ENCODE measurements at places on chromosomes 2 and 18.

DNA sequence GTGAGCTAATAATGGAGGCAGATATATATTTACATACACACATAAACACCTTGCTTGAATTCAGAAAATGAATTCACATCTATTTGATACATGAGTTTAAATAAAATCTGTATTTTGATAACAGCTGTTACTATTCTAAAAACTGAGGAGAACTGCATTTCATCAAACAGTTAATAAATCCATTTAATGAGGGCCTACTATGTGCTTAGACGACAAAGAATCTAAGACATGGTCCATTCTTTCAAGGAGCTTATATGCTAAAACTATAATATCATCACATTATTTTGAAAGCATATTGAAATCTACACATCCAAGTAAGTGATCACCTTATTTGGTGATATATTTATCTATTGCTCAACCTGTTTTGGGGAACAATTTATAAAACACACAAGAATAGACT, 90.8 kb upstream of the ZFP36L2 start:
- DNase-seq = no peak

DNA sequence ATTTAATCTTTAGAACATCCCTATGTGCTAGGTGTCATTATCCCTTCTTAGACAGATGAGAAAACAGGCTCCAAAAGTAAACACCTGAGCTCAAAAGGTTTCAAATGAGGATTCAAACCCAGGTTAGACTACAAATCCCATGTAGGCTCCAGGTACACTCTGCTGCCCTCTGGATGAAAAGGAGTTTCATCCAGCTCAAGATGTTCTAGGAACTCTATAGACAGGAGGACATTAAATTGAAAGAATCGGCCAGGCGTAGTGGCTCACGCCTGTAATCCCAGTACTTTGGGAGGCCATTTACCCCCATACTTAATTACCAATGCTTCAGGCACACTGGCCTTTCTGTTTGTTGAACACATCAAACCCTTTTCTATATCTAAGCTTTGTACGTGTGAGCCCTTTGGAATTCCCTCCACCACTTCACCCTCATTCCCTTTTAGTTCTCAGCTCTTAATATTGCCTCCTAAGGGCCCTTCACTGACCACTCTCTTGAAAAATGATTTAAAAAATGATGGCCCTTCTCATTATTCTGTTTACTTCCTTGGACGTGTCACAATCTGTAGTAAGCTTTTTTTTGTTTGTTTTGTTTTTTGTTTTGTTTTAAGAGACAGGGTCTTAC, 10.7 kb downstream of the SLC25A12 start:
- no peak for DNase-seq

DNA sequence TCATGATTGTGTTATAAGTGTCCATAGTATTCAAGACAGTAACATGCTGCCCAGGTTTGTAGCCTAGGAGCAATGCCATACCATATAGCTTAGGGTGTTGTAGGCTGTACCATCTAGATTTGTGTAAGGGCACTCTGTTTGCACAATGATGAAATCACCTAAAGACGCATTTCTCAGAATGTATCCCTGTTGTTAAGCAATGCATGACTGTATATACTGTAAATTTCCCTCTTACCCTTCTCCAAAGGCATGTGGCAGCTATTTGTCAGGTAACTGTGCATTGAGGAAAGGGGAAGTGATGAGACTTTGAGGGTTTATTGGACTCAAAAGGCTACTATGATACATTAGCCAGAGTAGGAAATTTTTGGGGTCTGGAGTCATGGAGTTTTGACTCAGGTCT, 180.8 kb downstream of the VAPA start:
- no peak for DNase-seq

DNA sequence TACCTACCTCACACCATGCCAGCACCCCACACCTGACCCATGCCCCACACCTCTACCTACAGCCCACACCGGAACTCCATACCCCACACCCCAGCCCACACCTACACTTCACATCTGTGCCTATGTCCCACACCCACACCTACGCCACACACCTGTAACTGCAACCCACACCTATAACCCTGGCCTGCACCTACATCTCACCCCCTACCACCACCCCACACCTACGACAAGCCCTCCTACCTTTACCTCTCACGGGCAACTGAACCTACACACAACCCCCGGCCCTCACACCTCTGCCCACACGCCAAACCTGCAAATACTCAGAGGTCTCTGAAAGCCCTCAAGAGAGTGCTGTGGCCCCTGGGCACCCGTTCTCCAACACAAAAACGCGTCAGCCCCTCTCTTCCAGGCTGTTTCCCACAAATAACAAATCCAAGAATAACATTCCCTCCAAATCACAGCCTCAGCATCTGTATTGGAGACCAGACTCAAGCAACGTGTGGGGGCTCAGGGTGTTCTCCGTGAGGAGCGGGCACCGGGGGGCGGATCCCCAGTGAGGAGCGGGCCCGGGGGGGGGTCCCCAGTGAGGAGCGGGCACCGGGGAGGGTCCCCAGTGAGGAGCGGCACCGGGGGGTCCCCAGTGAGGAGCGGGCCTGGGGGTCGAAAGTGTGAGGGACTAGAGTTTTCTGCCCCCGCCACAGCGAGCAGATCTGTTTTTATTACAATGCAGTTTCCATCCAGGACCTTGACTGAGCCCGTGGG, 33.4 kb downstream of the SLC66A2 start:
- no peak for DNase-seq

GRCh38 chr18:32937066-32937465, 164.2 kb upstream of the KLHL14 start:
- DNase-seq = no peak

DNA sequence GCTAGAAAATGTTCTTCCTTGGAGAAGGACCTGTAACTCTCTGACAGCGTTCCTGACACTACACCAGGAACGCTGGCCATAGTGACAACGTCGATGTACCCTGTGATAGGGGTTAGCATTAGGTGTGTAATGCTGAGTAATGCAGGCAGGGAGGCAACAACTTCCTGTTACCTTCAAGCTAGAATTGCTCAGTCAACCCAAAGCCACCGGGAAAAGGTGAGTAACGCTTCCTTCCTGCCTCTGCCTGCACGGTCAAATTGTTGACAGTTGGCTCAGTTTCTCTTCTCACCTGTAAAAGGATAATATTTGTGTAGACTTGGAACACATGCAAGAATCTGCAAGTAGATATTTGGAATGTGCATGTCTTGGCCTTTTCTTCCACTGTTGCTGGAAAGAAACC, 12.7 kb downstream of the FAM110C start:
- DNase-seq = peak; percentile 47

DNA sequence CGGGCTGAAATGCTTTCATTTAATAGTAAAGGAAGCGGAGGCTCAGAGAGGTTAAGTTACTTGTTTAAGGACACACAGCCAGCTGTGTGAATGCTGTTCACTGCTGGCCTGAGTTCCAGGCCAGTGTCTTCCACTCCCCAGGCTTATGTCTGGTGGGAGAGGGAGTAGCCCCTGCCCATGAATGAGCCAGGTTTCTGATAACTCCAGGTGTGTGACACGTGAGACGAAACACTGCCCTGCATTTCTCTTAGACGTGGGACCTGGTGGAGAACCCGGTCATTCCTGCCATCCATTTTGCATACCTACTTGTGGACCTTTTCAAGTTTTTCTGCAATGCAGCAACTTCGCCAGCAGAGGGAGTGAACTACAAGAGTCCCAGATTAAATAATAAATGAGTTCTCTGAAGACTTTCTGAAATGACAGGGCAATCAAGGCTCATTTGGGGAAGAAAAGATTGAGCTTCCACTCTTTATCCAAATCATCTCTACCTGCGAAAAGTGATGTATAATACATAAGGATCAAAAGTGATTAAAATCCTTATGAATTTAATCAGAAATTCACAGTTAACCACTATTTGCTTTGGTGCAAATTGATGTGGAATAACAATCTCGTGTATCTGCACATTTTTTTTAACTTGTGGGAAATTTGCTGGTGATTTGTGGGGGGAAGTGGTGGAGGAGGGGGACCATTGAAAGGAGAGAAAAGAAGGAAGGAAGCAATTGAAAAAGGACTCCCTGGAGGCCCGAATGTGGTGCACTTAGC, 79.4 kb upstream of the ASB18 start:
- DNase-seq = peak; percentile 39

DNA sequence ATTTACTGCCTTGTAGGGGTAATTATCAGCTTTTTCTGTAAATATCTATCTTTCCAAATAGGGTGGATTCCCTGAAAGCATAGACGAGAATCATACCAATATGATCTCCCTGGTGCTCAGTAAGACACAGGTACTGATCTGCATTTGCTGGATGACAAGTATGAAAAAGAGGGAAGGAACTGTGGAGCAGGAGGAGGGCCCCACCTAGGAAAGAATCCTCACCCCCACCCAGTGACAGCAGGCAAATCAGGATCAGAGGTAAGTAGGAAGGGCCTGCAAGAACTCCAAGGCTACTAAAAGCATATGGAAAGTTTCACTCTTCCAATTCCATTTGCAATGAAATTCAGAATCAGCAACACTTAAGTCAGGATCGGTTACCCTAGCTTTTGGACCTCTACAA, 42.3 kb downstream of the METTL8 start:
- DNase-seq = no peak

- no peak for DNase-seq
Observed at GRCh38 chr18:22385718-22386117, 32.0 kb downstream of the CTAGE1 start.

- no peak for DNase-seq
Observed at GRCh38 chr2:216283038-216283900, 89.0 kb downstream of the MARCHF4 start.

DNA sequence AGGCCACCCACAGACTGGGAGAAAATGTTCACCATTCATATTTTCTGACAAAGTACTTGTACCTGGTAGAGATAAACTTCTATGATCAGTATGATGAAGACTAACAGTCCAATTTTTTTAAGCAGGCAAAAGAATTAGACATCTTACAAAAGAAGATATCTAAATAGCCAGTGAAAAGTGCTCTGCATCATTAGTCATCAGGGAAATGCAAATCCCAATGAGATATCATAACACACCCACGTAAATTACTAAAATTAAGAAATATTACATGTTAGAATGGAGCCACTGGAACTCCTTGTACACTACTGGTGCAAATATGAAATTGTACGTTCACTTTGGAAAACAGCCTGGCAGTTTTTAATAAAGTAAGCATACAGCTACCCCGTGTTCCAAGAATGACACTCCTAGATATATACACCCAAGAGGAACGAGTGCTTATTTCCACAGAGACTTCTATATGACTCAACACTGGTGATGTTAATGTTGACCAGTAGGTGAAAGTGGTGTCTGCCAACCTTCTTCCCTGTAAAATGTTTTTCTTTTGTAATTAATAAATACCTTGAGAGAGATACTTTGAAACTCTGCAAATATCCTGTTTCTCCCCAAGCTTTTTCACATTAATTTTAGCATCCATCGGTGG, 80.3 kb downstream of the NPAS2 start:
- no peak for DNase-seq

GRCh38 chr2:171149171-171149938, 11.3 kb downstream of the TLK1 start:
- DNase-seq = no peak

GRCh38 chr2:119338826-119339561, 27.6 kb downstream of the C2orf76 start:
- DNase-seq = peak; percentile 56

GRCh38 chr2:46384457-46384815, 87.2 kb downstream of the EPAS1 start:
- DNase-seq = no peak

GRCh38 chr18:63439334-63439733, 17.1 kb upstream of the VPS4B start:
- DNase-seq = peak; percentile 40

DNA sequence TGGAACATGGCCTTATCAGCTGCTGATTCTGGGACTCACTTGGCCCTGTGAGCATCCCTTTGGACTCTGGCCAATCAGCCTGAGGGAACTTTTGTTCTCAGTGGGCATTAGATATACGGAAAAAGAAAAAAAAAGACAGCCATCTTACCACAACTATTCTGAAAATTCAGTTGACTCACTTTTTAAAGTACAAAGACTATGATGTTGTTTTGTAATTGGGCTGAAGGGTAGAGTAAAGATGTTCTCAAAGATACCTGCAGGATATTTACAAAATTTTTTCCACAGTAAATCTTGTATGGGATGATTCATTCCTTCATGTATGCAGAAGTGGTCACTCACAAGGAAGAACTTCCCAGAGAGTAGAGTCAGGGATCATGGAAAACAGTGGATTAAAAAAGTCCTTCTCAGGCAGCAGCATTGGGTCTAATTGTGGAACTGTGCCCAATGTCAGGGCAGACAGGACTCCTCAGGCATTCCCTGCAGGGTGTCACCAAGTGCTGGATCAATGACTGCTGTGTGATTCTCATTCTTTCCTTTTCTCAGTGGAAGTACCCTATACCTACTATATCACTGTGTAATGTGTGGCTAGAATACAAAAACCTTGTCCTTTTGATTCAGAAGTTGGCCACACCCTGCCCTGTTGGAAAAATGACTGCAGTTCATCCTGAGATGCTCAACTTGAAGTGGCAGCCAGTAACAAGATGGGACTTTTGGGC, 35.4 kb downstream of the SULT1C4 start:
- DNase-seq = no peak

GRCh38 chr18:12052866-12053265, 40.8 kb upstream of the ANKRD62 start:
- DNase-seq = no peak

DNA sequence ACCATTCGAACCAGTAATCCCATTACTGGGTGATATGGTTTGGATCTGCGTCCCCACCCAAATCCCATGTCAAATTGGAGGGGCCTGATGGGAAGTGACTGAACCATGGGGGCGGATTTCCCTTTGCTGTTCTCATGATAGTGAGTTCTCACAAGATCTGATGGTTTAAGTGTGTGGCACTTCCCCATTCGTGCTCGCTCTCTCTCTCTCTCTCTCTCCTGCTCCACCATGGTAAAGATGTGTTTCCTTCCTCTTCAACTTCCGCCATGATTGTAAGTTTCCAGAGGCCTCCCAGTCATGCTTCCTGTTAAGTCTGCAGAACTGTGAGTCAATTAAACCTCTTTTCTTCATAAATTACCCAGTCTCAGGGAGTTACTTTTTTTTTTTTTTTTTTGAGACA, 62.6 kb downstream of the NBAS start:
- no peak for DNase-seq

- DNase-seq = no peak
Observed at GRCh38 chr2:213216461-213216860, 65.0 kb upstream of the IKZF2 start.

DNA sequence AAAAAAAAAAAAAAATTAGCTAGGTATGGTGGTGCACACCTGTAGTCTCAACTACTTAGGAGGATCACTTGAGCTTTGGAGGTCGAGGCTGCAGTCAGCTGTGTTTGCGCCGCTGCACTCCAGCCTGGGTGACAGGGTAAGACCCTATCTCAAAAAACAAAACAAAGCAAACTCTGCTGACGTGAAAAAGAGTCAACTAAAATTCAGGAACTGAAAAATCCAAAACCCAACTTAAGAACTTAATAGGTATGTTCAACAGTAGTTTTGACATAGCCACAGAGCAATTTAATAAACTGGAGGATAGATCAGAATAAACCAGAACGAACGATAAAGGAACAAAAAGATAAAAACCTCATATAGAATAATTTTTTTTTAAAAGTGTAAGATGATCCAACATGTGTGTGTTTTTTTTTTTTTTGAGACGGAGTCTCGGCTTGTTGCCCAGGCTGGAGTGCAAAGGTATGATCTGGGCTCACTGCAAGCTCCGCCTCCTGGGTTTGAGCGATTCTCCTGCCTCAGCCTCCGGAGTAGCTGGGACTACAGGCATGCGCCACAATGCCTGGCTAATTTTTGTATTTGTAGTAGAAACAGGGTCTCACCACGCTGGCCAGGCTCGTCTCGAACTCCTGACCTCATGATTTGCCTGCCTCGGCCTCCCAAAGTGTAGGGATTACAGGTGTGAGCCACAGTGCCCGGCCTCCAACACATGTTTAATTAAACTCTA, 4.3 kb upstream of the ZNF236 start:
- DNase-seq = no peak

- DNase-seq = no peak
Observed at GRCh38 chr18:64199581-64199980, 50.7 kb upstream of the LINC00305 start.

All from activated gamma-delta T cell treated with Interleukin-2 at 50 U/mL for 16 hours (primary cell).